ENCODE measurements at places on chromosomes 2 and 18.

DNA sequence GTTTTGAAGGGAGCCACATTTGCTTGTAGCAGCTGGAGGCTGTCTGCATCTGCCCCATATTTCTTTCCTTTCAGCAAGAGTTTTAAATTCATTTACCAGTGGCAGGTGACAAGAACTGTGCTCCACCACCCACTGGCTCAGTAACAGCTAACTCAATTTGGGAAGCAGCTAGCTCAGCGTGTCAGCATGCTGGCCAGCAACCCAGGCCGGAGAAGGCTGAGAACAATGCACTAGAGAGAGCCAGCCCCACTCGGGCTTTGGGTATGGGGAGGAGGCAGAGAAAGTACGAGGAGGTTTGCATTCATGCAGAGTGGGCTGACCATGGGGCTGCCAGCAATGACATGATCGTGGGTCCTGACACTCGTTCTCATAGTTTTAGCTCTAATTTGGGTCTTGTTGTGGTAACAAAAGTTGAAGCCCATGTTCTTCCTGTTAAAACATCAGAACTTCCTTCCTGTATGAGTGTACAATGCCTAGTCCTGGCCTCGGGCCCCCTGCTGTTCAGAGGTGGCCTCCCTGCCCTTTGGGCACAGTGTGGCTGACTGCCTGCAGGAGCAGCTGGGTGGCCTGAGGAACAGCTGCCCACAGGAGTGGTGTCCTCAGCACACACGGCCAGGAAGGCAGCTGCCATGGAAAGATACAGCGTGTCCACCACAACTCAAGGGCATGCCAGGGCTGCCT, 23.0 kb downstream of the CDC42EP3 start:
- no peak for DNase-seq

GRCh38 chr2:106863387-106863786, 22.6 kb downstream of the ST6GAL2 start:
- DNase-seq: peak; percentile 11

- peak; percentile 66 for DNase-seq
These were observed 3.2 kb downstream of the PIGN start for GRCh38 chr18:62183578-62184195.

- peak; percentile 57 for DNase-seq
These were observed 20.5 kb downstream of the CARF start for GRCh38 chr2:202932425-202933138.

GRCh38 chr2:166042768-166043390, 84.9 kb downstream of the SCN1A start:
- DNase-seq: peak; percentile 55

DNA sequence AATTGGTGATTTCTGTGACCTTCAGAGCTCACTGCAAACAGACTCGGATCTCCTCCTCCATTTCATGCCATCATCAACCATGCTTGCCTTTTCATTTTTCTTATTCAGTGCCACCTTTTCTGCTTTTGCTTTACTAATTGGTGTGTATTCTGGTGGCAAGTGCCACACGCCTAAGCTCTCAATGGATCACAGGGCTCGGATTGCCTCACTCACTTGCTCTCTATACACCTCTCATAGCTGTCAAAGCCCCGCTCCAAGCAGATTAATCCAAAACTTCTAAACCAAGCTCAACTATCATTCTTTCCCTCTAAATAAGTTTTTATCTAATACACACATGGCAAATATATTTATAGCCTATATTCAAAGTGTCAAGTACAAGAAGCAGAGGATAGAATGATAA, 86.4 kb downstream of the PLEKHM3 start:
- DNase-seq: no peak

GRCh38 chr2:160258492-160258805, 58.4 kb upstream of the ITGB6 start:
- no peak for DNase-seq

GRCh38 chr2:168200930-168201583, 46.3 kb downstream of the STK39 start:
- no peak for DNase-seq

DNA sequence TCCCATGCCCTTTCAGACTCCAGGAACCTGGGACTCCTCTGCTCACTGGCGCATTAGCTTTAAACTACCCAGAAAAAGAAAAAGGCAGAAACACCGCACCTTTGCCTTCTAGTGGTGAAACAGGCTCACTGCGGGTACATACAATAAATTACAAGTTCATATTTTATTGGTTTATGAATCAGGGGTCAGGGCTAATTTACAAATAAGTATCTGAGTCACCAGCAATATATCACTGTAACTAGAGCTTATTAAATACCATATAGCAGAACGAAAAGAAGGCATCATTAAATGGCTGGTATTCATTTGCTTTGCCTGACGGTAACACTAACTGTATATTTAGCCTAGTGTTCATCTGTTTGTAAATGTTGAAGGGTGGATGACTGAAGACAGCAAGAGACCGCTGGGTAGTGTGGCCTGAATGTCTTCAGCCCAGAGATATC, 26.9 kb upstream of the DTNB start:
- DNase-seq: peak; percentile 40

DNA sequence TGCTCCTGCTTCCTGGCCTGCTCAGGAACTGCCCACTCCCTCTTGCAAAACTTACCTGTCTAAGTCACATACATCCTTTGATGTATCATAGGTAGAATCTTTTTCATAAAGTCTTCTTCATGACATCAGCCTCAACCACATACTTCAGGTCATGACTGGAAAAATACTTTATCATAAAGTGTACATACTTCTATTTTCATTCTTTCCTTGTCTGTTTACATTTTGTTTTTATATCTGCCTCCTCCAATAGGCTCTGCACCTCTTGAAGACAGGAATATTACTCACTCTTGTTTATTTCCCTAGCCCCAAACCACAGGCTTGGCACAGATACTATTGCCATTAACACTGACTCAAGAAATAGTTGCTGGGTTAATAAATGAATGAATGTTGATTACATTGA, 43.6 kb upstream of the ZNF804A start:
- peak; percentile 6 for DNase-seq

DNA sequence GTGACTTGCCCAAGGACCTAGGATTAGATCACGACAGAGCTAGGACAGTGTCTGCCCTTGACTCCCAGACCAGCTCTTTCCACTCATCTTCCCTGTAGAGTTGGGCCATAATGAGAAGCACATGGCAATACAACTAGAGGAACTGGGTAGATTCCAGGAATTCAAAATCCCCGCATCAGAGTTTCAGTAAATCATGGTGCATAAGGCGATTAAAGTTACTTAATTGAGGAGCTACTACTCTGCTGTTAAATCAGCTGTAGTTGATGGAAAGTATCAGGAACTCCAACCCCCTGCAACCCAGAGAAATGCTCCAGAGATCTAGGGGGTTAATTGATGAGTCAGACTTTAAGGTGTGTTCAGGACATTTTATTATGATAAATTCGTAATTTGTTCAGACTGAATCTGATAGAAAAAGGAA, 5.7 kb downstream of the ANTXR1 start:
- DNase-seq: no peak

- peak; percentile 43 for DNase-seq
These were observed 650 bp downstream of the CCBE1 start for GRCh38 chr18:59696311-59697235.
